Activated CD4-positive, alpha-beta memory T cell treated with anti-CD3 and anti-CD28 coated beads, Interleukin-2, amount 10 ng/mL, durations not matched to agents 7 days and 5 days (primary cell): ENCODE measurements at places on chromosomes 13 and 19. TPM values are rescaled to one million over a fixed set of nuclear protein-coding genes. Genes with fewer than 3 reads are reported as not detected.

DNA sequence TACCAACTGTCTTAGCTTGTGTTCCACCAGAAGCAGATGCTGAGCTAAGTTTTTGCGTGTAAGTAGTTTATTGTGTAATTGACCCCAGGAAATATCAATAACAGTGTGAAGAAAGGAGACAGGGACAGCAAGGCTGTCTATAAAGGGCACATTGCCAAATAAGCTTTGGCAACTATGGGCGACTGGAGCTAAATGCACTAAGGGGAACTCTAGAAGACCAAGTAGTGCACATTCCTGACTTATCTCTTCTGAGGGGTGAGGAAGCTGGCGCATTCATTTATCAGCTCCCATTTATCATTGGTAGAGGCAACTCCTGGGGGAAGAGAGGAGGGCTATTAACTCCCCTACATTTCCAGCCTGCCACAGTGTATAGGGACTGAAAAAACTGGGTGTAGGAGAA, 135.0 kb downstream of the DLEU7 start:
- no peak for DNase-seq
- H3K4me1 ChIP-seq = peaks cover 4% of the 10 kb centered on the region
- H3K27ac ChIP-seq = no peak overlapping the region
- H3K4me3 ChIP-seq = no peak overlapping the region
- peaks cover 6% of the 10 kb centered on the region for H3K27me3 ChIP-seq

GRCh38 chr19:44957526-44957925, 2.3 kb downstream of the CLPTM1 start:
- no peak for DNase-seq
- no peak overlapping the region for H3K27ac ChIP-seq
- no peaks in the 10 kb centered on the region for H3K27me3 ChIP-seq
- H3K36me3 ChIP-seq = peaks cover 18% of the 10 kb centered on the region

Gene ZFP28
- total RNA-seq = 3.1 TPM

Gene METTL21C
- total RNA-seq = not detected
